ENCODE measurements at places on chromosomes 4 and X. TPM values are rescaled to one million over a fixed set of nuclear protein-coding genes. Genes with fewer than 3 reads are reported as not detected.

DNA sequence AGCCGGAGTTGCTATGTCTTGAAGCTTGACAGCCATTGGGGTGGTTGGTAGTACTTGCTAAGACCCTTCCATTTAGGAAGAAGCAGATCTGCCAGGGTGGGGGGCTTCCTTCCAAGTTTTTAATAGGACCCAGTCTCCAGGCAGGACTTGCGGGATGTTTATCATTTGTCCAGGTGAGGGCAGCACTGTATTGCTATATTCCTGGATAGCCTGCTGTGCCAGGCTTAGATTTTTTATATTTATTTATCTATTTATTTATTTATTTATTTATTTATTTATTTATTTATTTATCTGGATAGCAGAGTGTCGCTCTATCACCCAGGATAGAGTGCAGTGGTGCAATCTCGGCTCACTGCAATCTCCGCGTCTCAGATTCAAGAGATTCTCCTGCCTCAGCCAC, 87.4 kb upstream of the CT45A1 start:
- no peak for DNase-seq

- no peak for DNase-seq
Measured at GRCh38 chrX:48904626-48905025, 6.8 kb downstream of the SLC35A2 start.

GRCh38 chr4:15926486-15926885, 12.1 kb downstream of the FGFBP1 start:
- no peak for DNase-seq

DNA sequence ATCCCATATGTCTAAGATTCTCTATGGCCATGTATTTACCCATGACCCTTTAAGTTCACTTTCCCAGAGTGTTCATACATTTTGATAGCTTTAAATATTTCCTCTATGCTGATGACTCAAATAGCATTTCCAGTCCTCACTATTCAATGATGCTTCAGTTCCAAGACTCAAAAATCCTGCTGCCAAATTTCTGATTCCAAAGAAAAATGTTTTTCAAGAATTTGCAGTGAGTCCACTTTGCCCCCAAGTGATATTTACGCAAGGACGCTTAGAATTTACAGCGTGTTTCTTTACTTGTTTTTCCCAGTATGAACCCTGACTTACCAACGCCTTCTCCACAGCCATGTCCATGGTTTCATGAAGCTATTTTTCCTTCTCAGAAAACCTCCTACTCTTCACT, 127.9 kb upstream of the PCDH18 start:
- no peak for DNase-seq

DNA sequence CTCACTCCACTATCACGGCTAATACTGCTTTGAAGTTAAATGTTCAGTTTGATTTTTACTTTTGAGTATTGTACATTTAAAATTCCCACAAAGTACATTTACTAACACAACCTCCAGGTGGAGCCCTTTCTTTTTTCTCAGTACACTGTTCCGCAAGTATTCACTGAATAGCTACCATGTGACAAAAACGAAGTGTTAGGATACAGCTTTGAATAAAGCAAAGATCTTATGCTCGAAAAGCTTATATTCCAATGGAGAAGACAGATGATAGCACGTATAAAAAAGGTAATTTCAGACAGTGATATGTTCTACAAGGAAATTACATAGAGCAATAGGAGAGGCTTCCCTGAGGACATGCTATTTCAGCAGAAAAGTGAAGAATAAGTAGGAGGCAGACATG, 60.7 kb upstream of the ABCG2 start:
- no peak for DNase-seq

GRCh38 chrX:74251006-74251930, 52.7 kb upstream of the ZCCHC13 start:
- no peak for DNase-seq

DNA sequence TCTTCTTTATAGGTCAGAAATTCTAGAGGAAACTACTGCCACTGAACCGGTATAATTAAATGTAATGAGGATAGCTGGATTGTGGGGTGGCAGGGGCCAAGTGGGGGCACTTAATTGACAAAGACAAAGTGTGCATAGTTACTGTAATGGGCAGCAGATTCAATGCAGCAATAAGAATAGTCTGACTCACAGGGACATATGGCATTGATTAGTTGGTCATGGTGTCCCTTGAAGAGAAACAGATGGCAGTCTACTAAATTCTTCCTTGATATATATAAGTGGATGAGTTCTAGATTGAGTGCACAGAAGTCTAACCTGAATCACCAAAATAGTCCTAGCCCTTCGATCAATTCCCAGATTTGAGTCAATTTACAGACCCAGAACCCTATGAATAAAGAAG, 31.6 kb downstream of the ETDC start:
- DNase-seq: no peak

GRCh38 chr4:97653701-97654100, 489.6 kb downstream of the STPG2 start:
- no peak for DNase-seq

- no peak for DNase-seq
Measured at GRCh38 chr4:117327491-117327890, 242.1 kb upstream of the TRAM1L1 start.

DNA sequence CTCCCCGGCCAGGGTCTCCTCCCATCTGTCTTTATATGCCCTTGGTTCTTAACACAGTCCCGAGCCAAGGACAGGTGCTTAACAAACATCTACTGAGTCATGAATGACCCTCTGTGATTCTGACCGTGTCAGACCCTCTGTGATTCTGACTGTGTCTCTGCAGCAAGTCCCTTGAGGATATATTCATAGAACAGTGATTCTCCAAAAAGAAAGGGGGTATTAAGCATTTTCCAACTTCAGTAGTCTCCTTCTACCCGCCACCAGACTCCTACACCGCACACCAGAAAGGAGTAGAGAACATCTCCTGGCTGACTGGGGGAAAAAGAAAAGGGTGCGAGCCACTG, 13.6 kb downstream of the ACSL1 start:
- no peak for DNase-seq

Gene MRPS18C
- 38.9 TPM for total RNA-seq

Gene SYP
- 1.5 TPM for total RNA-seq

Gene MID1
- 12.7 TPM for total RNA-seq
